ENCODE measurements at places on chromosomes 3 and 15.

DNA sequence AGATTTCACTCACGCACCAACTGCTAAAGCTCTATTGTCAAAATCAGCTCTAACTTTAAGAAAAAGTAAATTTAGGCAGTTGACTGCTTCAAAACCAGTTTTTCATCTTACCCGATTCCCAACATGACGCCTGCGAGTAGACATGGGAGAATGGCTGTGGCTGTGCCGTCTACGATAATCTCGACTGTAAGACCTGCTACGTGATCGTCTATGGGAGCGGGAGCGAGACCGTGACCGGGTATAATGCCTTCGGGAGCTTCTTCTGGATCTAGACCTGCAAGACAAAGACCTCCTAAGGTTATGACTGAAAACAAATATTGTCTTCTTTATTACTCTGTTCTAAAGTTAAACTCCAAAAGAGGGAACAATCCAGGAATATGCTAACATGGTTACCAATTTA is 12.5 kb downstream of the TRA2B start:
- DNase-seq = no peak

DNA sequence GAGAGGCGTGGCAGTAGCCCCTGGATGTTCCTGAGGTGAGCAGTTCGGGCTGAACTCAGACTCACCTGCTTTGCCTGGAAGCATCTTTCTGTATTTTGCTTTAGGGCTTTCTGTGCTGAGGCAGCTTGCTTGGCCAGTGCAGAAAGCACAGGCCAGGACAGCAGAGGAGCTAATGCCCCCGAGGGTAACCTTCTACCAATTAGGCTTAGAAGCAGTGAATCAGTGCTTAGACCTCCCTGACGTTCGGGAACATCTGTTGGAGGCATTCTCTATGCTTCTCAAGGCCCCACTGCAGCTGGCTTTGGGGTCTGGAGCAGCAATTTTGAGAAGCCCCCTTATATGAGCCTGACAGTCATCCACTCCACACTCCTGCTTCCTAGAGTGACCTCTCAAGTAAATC is 350.7 kb upstream of the PROK2 start:
- DNase-seq = no peak

GRCh38 chr3:158520433-158520832 is 50.6 kb upstream of the MLF1 start:
- DNase-seq = no peak

DNA sequence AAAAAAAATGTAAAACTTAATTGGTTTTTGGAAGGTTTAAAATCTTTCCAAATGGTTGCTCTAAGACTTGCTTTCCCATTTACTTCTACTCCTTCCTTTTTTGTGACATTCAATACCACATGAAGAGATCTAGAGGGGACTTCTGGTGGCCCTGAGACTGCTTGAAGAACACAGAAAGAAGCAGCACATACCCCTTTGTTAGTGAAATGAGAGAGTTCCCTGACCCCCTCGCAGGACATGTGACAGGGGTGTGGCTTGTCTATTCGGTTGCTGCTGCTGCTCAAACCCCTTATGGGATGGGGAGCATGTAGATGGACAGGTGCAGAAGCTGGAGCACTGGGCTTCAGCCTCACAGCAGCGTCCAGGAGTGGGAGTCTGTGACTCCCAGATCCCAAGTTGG is 71.0 kb downstream of the ZMAT3 start:
- DNase-seq = no peak

- DNase-seq = no peak
Measured at GRCh38 chr15:25668901-25669300, 194.2 kb downstream of the ATP10A start.

DNA sequence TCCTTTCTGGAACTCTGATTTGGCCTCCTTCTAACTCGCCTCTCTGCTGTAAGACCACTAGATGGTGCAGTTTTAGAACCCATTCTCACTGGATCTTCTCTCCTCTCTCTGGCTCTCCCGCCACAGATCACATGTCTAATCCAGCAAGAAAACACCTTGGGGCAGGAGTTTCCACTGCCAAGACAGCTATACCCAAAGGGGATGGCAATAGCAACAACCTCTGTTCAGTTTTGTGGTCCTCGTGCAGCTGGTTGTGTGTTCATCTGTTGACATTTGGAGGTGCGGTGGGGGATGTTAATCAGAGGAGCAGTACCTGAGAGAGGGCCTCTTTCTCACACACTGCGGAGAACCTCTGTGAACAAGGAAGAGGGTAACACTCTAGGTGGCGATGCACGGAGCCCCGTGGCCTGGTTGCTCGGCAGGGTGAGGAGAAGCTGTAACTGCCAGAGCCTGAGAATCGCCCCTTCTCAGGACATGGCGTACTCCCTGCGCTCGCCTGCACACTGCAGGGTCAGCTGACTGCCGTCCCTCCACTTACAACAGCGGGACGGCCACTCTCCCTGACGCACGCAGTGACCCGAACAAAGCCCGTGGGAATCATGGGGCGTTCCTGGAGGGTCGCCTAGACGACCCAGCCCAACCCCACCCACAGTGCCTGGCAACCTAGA is at the start of gene TEX55:
Gene TEX55 (plus strand): TSS at position 666 of the 668 bp plus-strand sequence. CDS start 25 bp downstream, outside the sequence.
- no peak for DNase-seq

- no peak for DNase-seq
Measured at GRCh38 chr3:115547207-115547606, 76.1 kb upstream of the GAP43 start.

- DNase-seq = no peak
Measured at GRCh38 chr15:80545078-80545477, 140.9 kb downstream of the ARNT2 start.

DNA sequence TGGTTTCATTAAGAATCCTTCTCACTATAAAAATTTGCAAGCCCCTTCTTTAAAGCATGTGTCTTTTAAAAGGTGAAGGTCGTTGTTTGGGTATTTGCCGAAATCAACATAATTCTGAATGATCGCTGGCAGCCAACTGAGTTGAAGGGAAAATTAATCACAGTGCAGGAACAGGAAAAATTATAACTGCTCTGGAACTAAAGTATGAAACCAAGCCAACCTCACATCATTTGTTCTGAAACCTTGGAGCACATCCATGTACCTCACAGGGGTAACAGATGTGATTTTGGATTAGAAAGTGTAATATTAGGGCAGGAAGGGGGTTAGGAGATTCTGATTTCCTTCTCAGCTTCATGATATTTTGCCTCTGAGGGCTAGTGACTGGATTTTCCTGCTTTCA is 52.2 kb upstream of the PTX3 start:
- no peak for DNase-seq

- DNase-seq = no peak
Measured at GRCh38 chr3:71680603-71681002, 44.6 kb downstream of the EIF4E3 start.

DNA sequence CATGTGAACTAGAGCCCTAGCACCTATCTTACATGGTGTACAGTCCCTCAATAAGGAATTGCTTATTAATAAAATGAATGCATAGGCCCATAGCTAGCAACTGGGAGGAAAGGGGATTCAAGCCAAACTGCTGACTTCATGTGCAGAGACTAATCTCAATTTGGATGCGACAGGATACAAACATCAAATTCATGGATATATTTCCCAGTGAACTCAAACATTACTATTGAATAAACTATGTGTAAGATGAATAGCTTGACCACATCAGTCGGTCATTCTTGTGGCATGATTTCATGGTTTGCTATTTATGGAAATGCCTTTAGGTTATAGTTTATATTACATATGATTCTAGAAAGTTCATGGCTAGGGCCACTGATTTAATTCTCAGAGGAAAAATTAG is 268.6 kb upstream of the SLITRK3 start:
- DNase-seq = no peak

DNA sequence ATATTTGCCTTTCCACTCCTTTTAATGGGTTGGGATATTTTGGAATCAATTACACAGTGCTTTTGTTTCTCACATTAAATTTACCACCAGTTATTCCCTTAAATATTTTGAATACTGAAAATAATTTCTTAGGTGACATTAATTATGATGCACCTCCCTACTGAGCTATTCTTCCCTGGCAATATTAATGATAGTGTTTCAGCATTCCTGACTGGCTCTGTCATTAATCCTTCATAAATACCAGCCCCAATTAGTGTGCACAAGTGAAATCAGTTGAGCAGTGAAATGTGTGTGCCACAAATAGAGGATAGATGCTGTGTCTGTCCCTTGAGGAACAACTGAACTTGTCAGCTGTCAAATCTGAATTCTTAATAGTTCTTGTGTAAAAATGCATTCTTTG is 304.0 kb downstream of the CACNA2D3 start:
- no peak for DNase-seq

GRCh38 chr3:121165397-121165837 is 257.4 kb downstream of the STXBP5L start:
- no peak for DNase-seq

DNA sequence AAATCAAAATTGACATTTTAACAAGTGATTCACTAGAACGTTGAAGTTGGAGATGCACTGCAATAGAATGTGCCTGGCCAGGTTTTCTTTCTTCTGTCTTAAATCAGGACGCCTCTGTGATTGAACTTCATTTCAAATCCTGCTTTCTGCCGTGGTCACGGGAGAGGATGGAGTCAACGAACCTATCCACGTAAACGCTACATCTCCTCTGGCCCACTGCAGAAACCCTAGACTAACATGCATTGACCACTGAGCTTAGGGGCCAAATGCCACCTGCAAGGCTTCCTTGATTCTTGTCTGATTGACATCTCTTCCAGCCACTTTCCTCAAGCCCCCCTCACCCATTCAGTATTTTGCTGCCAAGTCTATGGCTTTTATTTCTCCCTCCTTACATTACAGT is 6.3 kb upstream of the MECOM start:
- no peak for DNase-seq

GRCh38 chr3:123843668-123844067 is 40.5 kb downstream of the MYLK start:
- DNase-seq = no peak

- DNase-seq = no peak
Measured at GRCh38 chr3:160486459-160486869, 36.9 kb upstream of the TRIM59 start.

- DNase-seq = peak; percentile 38
Measured at GRCh38 chr3:141686466-141687291, 51.4 kb upstream of the RNF7 start.

DNA sequence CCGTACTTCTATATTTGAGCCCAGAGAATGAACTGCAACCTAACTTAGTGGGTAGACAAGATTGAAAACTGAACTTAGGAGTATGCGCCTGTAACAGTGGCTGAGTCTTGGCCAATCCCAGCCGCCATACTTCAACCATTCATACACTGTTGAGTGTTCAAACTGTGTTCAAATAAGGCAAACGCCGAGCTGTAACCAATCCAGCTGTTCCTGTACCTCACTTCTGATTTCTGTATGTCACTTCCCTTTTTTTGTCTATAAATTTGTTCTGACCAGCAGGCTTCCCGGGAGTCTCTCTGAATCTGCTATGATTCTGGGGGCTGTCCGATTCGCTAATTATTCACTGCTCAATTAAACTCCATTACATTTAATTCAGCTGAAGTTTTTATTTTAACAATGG is 58.6 kb upstream of the TPM1 start:
- no peak for DNase-seq

DNA sequence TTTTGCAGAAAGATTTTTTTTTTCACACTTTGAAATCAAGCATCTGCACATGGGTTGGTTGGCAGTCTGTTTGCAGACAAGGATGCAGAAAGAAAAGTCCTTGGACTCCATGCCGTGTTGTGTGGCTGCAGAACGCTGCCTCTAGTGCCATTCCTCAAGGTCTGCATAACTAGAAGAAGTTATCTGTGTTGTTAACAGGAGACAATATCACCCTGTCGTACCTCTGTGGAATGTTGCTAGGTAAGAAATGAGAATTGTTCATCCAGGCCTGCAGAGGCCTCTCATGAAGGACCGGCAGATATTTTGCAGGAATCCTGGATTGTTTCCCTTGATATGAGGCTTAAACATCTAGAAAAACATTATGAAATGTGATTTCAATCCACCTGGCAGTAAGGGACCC is 58.5 kb upstream of the PPARG start:
- DNase-seq = no peak

- DNase-seq = no peak
Measured at GRCh38 chr3:64354956-64355355, 129.7 kb upstream of the PRICKLE2 start.

- DNase-seq = no peak
Measured at GRCh38 chr3:173870976-173871375, 473.4 kb downstream of the NLGN1 start.

DNA sequence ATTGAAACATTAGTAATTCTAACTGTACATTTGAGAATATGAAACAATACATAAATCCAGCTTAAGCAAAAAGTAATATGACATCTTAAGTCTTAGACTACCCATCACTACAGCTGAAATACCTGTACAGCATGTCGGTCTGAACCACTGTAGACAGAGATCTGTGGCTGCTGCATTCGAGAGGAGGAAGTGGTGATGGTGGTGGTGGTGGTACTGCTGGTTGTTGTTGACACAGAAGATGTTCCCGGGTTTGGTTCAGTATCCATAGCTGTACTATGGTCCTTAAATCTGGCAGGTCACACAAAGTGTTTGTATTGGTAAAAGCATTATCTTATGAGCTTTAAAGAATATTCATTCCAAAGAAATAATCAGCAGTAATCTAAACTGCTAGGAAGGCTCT is 2.9 kb downstream of the PHC3 start:
- DNase-seq = no peak

DNA sequence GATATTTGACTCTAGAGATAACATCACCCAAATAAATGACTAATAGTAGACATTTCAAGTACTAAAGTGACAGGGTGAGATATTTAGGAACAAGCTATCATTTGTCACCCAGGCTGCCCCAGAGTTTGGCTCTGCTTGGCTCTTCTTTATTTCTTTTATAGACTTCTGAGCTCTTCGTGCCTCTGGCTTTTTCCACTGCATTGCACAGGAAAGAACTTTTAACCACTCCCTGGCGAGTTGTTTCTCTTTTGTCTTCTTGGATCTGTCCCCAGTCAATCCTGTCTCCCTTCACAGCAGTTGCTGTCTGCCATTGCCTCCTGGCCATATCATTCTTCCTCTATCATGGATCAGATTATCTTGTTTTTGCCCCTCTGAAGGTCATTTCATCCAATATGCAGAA is 339.2 kb upstream of the DCBLD2 start:
- no peak for DNase-seq

DNA sequence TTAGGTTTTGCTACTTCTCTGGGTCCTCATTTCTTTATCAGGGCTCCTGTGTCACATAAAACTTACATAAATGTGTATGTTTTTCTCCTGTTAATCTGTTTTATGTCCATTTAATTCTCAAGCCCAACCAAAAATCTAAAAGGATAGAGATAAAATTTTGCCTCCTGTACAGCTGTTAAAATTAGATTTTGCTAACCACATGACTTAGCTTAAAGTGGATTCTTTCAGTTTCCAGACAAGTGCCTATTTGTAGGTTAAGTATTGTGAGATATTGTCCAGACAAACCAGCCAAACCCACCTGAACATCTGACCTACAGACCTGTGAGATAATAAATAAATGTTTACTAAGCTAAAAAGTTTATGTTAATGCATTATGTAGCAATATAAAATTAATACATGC is 465.5 kb downstream of the SI start:
- no peak for DNase-seq

GRCh38 chr3:54967731-54968161 is 39.9 kb upstream of the LRTM1 start:
- DNase-seq = no peak

Data from breast epithelium (tissue), 4 donors.